ENCODE measurements at places on chromosomes 7 and 10.

- DNase-seq = no peak
These were observed 28.3 kb upstream of the RALA start for GRCh38 chr7:39594988-39595620.

DNA sequence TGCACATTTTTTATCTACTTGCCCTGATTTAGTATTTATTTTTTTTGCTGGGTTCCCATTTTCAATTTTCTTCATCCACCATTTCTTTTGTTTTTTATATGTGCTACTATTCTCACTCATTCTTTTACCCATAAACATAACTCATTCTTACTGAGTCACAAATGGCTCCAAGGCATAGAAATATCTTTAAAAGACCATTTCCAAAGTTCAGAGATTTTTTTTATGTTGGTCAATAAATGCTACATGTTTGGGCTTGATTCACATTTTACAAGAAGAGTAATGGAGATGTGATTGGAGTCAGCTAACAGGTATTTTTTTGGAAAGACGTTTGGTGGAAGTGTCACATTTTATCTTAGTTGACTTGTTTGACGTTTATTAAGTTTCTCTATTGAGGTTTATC is 1303.2 kb upstream of the LRRTM3 start:
- no peak for DNase-seq

- no peak for DNase-seq
These were observed 80.1 kb downstream of the MAD1L1 start for GRCh38 chr7:2152646-2153045.

GRCh38 chr10:120982507-120982906 is 131.3 kb downstream of the WDR11 start:
- DNase-seq = no peak

- no peak for DNase-seq
These were observed 107.4 kb downstream of the CDH23 start for GRCh38 chr10:71504168-71504567.

GRCh38 chr10:61941202-61941681 is 39.7 kb downstream of the ARID5B start:
- no peak for DNase-seq

DNA sequence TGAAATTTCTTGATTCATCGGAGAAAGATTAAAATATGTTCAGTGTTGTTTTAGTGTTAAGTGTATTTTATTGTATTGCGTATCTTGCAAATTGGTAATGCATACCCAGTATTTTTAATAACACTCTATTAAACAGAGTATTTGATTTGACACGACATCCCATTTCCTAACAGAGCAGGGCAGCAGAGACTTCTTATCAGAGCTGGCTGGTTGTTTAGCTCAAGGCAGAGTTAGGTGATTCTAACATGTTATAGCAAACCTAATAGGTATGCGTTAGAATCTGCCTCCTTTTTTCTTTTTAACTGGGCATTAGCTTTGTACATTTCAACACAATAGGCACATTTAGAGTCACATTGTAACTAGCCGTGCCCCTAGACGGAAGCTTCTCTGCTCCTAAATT is 57.1 kb upstream of the CELF2 start:
- no peak for DNase-seq

- no peak for DNase-seq
These were observed 257.2 kb downstream of the GLRX3 start for GRCh38 chr10:130393342-130393741.

- DNase-seq = no peak
These were observed 101.9 kb downstream of the EXOC4 start for GRCh38 chr7:133354546-133355324.

DNA sequence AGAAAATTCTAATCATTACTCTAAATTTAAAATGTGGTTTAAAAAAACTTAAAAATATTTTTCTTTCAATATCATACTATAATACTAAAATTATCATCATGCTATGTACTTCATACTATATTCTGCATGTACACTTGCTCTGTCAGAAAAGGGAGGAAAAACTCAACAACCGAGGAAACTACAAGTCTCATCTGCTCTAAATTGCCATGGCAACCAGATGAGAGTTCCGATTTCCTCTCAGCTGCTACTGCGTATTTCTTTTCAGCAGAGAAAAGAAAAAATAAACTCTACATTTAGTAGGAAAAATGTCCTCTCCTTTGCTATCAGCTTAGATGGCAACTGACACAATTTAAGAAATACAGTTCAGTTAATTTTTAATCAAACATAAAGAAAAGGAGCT is 178.9 kb downstream of the SRPK2 start:
- DNase-seq = no peak

Measured in activated CD8-positive, alpha-beta memory T cell treated with anti-CD3 and anti-CD28 coated beads, Interleukin-2, amount 10 ng/mL, durations not matched to agents 7 days and 5 days (primary cell).